Putamen (tissue), 1 donor: ENCODE measurements at places on chromosomes 2 and 18.

- peak; percentile 52 for DNase-seq
These were observed 32.5 kb upstream of the REG3G start for GRCh38 chr2:78992807-78993517.

GRCh38 chr2:176650104-176650837 lies 381.0 kb downstream of the MTX2 start:
- DNase-seq = no peak

- DNase-seq = no peak
These were observed 31.8 kb downstream of the MBD5 start for GRCh38 chr2:148052687-148053086.

- DNase-seq = no peak
These were observed 36.1 kb downstream of the INSIG2 start for GRCh38 chr2:118124288-118124891.

- DNase-seq = no peak
These were observed 61.4 kb downstream of the DPP4 start for GRCh38 chr2:162012565-162013058.

DNA sequence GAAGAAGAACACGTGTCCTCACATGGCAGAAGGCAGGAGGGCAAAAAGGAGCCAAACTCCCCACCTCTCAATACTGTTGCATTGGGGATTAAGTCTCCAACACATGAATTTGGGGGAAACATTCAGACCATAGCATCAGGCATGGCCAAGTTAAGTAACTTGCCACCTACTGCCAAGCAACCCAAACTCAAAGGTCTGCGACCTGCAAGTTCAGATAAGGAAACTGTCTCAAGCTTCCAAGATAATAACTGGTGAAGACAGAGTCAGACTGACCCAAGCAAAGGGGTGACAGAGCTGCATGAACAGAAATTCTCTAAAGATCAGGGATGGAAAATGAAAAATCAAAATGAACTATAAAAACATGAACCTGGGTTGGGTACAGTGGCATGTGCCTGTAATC lies 188.7 kb upstream of the SIX3 start:
- no peak for DNase-seq

DNA sequence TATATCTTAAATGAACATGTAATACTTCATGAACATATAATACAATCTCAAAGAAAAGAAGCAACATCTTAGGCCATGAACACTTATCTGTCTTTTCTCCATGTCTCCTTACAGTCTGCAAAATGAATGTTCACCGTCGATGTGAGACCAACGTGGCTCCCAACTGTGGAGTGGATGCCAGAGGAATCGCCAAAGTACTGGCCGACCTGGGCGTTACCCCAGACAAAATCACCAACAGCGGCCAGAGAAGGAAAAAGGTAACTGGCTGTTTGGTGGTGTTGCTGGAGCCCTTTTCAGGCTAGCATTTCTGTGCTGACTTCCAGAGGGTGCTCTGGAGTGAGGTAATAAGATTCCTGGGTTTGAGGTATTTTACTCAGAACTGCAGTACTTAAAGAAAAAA lies 295.9 kb upstream of the EPAS1 start:
- no peak for DNase-seq

- DNase-seq = no peak
These were observed 61.1 kb upstream of the MCFD2 start for GRCh38 chr2:46976556-46977279.

DNA sequence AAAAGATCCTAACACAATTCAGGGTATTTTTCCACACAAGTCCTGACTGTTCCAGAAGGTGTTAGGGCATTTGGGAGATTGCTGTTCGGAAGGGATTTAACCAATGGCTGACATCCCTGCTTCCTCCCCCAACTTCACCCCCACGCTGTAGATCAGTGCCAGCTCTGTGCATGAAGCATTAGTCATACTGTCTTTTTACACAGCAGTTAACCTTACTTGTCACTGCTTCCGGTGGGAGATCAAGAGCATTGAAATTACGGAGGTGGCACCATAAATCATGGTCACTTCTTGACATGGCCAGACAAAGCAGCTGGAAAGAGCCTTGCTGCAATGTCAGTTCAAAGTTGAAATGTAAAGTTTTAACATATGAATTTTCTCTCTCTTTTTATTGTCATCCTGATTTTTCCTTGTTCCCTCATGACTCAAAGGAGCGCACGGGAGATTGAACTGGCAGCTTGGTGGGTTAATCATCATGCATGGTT lies 70.2 kb downstream of the HRH4 start:
- peak; percentile 82 for DNase-seq

GRCh38 chr2:41038408-41038807 lies 586.5 kb upstream of the SLC8A1 start:
- no peak for DNase-seq

DNA sequence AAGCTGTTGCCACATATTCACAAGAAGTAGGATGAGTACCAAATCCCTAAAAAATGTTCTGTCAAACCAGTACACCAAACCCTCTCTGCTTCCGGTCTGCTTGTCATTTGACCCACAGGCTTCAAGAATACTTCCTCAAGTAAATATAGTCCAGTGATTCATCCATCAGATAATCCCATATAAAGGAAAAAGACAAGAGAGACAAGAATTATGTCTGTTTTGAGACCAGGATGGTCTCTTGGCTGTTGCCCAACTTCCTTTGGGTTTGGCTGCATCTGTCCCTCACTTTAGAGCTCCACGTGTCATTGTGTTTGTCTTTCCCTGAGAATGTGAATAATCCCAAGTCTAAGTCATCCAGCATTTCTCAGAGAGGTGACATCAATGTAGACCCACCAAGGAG lies 91.5 kb upstream of the NRP2 start:
- no peak for DNase-seq

DNA sequence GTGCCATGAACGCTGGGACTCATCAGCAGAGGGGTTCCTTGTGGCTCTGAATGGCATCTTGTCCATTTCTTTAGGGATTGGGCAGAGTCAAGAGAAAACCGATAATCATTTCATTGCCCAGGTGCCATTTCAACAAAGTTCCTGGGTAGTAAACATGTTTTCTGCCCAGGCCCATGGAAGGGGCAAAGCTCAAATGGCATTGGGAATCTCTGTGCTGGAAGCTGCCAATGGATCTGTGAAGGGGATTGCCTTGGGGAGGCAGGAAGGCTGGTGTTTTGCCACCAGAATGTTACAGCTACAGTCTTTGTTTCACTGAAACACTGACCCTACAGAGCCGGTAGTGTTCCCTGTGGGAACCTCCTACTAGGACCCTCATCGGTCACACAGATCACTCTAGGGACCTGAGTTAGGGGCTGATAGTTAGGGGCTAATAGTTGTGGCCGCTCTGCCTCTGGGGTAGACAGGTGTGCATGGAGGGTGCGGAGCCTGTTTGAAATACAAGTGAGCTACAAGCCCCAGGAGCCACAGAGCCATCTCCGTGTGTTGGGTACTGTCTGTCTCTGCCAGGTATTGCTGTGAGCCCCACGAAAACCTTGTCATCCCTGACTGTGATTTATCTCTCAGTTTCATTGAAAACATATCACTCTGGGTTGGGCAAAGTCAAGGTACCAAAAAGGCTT lies 224.4 kb upstream of the COPS8 start:
- DNase-seq = no peak

GRCh38 chr2:12797815-12798214 lies 81.1 kb downstream of the TRIB2 start:
- no peak for DNase-seq

- DNase-seq = no peak
These were observed 10.5 kb upstream of the TTC39C start for GRCh38 chr18:24003903-24004640.

- DNase-seq = no peak
These were observed 17.2 kb upstream of the ASB1 start for GRCh38 chr2:238409341-238410199.

- DNase-seq = no peak
These were observed 1162.5 kb upstream of the LRRTM1 start for GRCh38 chr2:81467096-81467495.

- DNase-seq = no peak
These were observed 15.1 kb downstream of the BIN1 start for GRCh38 chr2:127091886-127092285.

- no peak for DNase-seq
These were observed 24.7 kb upstream of the KCNS3 start for GRCh38 chr2:17853799-17854198.

DNA sequence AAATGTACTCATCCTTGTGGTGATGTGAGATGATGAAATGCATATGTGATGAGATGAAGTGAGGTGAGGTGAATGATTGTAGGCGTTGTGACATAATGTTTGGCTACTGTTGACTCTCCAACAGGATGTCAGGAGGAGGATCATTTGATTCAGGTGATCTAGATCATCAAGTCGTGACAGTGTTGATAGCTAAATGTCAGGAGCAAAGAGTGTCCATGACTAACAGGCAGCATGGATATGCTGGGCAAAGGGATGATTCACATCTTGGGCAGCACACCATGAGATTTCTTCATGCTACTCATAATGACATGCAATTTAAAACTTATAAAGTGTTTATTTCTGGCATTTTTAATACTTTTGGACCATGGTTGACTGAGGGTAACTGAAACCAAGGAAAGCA lies 40.2 kb upstream of the UBXN4 start:
- no peak for DNase-seq

- no peak for DNase-seq
These were observed 113.9 kb downstream of the MREG start for GRCh38 chr2:215899141-215900074.

DNA sequence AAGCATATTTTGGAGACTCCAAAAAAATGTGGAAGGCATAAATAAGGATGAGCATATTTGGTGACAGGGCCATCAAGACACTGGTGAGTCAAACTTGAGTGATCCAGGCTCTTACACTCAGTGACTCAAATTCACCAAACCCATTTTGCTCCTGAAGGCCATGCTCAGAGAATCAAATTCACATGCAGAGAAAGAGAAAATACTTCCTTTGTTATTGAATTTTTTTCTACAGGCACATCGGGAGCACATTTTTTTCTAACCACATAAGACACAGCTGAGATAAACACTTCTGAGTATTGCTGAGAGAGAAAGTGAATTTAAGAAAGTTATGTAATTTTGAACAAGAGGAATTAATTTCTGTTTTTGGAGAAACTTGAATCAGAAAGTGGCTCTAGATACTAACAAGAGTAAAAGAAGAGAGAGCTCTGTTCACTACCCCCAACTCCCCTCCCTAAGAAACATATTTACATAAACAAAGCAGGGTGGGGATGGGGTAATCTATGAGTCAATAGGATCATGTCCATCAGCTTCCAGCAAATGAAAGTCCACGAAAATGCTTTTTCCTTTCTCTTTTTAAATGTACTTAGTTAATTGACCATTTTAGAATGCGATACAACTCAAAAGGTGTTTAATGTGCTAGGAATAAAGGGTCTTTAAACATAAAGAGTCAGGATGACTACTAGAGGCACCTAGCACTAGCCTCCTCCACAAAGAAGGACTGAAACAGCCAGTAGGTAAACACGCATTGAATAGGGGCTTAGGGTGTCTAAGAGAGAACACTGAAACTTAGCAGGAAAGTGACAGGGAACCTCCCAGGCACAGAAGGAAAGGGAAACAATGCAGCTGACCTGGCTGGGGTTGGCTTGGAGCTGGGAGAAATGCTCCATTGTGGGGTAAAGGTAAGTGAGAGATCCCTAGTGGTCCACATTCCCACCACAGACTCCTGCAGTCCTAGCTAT lies 152.3 kb downstream of the KCNE4 start:
- DNase-seq = no peak

- DNase-seq = no peak
These were observed 38.9 kb upstream of the YES1 start for GRCh38 chr18:850960-851359.

GRCh38 chr18:29071869-29072268 lies 894.9 kb upstream of the CDH2 start:
- DNase-seq = no peak

DNA sequence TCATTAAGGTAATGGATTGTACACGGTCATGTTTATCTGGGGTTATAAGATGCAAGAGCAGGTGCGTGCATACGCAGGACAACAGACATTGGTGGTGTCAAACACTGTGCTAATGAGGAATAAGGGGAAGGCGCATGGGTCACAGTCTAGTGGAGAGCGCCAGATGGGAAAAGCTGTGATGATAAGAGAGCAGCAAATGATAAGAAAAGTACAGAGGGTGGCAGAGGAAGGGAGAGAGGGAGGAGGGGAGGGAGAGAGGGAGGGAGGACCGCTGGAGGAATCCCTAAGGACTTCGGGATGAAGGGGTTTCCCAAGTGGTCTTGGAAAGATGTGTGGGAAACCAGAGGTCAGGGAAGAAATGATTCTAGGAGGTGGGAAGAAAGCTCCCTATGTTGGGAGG lies 2.9 kb downstream of the TNFRSF11A start:
- no peak for DNase-seq

DNA sequence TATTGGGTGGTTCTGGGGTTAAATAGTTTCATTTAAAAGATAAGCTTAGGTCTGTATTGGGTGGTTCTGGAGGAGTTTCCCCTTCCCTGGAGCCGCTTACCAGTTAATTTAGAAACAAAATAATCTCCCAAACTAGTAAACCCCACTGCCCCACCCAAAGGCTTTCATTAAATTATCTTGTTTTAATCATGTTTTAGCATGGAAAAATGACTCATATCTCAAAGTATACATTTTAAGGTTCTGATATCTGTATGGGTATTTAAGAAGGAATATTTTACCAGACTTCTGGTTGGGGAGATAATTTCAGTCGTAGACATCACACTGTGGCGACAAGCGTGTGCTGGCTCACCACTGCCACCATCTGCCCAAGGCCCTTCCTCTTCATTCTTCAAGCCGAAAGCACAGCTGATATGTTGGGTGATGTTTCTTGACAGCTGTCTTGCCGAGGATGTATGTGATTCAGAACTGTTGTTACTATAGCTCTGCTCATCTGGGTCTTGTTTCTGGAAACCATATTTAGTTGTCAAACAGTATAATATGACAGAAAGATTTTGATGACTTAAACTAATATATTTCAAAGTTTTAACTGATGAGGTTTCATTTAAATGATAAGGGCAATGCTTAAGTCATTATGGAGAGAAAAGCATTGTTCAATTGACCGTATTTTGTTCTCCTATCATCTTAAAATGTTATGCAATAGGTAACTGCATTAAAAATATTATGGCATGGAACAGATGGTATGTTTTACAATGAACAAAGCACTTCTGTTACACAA lies 5.1 kb downstream of the FIGLA start:
- peak; percentile 55 for DNase-seq

- DNase-seq = no peak
These were observed 375.0 kb upstream of the HS6ST1 start for GRCh38 chr2:128693743-128694029.

DNA sequence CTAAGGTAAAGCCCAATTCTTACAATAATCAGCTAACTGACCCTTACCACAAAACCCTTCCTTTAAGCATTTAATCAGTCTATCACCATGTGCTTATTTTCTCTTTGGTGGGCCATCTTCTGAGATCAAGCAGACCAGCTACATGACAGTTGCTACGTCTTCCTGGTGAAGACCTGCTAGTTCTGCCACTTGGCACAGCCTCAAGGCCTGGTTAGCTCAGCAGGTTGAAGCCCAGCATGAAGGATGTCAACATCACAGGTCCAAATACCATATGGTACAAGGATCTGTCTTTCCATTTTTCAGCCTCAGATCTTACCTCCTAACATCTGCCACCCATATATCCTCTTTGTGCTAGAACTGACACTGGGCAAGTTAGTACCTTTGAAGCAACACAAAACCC lies 636.9 kb downstream of the LRP1B start:
- no peak for DNase-seq

GRCh38 chr18:44848644-44849335 lies 168.1 kb downstream of the SETBP1 start:
- DNase-seq = no peak

GRCh38 chr2:171146633-171147032 lies 14.1 kb downstream of the TLK1 start:
- no peak for DNase-seq
